Calu3 (cell line): ENCODE measurements at places on chromosomes 4 and X. TPM values are rescaled to one million over a fixed set of nuclear protein-coding genes. Genes with fewer than 3 reads are reported as not detected.

DNA sequence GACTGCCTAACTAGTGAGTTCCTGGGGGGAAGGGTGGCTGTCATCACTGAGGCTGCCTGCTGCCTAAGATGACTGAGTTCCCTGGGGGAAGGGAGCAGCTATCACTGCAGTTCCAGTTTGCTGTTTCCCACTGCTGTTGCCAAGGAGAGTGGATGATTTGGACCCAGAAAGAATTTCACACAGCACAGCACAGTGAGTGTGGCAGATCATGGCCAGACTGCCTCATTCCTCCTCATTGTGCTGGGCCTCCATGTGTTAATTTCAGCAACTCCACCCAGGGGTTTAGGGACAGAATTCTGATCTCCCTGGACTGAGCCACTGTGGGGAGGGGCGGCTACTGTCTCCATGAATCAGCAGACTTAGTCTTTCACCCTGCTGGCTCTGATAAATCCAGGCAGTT lies 125.0 kb downstream of the TEX13C start:
- DNase-seq, result no peak

The PRDM8 gene
- 1.8 and 2.4 TPM in 2 replicates for total RNA-seq

GRCh38 chr4:156501962-156502361 lies 469.6 kb downstream of the PDGFC start:
- no peak for DNase-seq

The TSPAN5 gene
- total RNA-seq, result 4.4 and 4.8 TPM in 2 replicates

DNA sequence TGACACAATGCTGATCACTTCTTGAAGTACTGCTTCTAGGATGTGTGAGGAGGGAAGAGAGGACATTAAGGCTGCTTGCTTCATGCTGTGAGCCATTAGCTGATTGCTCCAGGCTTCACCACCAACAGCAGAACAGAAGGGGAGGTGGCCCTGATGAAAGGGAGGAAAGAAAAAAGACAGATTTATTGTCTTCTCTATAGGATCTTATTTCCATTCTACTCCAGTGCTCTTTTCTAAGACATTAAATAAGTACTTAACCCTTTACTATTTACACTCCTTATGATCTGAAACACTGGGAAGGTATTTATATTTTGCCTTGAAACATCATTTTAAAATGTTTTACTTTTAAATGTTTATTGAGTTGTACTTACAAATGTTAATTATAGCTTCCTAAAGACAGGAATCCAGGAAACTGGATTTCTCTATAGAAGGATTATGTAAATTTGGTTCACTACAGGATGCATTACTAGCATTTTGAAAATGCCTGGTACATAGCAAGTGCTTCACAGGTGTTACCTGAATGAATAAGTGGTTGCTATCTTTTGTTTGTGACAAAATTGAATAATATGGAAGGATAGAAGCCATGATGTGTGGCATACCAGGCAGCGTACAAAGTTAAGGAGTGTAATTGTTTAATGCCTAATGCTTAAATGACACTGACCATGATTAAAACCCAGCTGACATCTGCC lies 680.9 kb upstream of the ATOH1 start:
- DNase-seq, result no peak

DNA sequence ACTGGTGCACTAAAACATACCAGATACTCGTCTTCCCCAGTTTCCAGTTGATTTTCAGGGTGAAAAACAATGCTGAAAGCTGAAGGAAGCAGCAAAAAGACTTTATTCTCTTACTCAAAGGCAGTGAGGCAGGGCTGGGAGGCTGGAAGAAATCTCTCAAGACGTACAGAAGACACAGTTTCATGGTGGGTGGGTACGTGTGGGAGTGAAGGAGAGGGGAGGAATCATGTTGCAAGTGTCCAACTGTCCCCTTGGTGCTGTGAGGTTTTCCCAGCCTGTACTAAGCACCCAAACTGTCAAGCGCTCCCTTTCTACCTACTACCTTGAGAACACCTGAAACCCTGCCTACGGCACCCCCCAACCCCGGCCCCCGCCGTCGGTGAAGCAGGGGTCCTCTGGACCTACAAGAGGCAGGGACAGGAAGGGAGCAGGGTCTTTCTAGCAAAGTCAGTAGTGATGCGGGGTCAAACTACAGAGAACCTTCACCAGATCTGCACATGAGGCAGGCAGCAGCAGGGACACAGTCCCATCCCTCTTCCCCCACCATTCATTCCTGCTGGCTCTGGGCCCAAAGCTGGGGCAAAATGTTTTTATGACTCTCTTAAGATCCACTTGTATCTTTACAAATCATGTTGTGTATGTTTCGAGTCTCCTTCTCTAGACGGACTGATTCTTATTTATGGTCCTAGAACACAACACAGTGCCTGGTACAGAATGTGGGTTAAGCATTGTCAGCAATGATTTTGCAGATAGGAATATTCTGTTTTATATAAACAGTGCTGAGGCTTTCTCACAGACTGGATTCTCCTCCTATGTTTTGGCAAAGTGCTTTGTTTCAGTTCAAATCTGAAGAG lies 2.4 kb upstream of the SETD7 start:
- no peak for DNase-seq

The HTR2C gene
- total RNA-seq, result not detected in 2 replicates

DNA sequence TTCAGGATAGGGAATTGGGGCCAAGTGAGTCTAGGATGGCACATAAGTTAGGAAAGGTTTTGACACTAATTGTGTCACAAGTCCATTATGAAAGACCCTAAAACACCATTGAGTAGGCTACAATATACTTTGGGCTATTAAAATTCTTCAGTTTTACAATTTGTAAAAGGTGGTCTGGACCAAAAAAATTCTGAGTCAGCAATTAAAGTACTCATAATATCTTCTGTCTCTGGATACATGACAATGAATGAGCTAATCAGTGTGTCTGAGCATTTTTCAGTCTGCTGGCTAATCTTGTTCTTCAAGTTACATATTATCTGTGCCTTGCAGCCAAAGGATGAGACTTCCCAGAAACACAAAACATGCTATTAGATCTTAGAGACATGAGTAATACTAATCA lies 14.3 kb downstream of the ARMCX1 start:
- no peak for DNase-seq

- no peak for DNase-seq
Observed at GRCh38 chr4:175930471-175930870, 118.4 kb upstream of the GPM6A start.

GRCh38 chr4:8383016-8383415 lies 57.5 kb downstream of the ACOX3 start:
- DNase-seq, result no peak

- no peak for DNase-seq
Observed at GRCh38 chrX:145630806-145631435, 186.7 kb upstream of the SLITRK2 start.

GRCh38 chrX:129939986-129940385 lies 34.0 kb downstream of the UTP14A start:
- no peak for DNase-seq

The SLC2A9 gene
- 1.4 and 1.8 TPM in 2 replicates for total RNA-seq

The APLN gene
- total RNA-seq, result 0.35 TPM in 1 of 2 replicates, not detected in the other

- DNase-seq, result no peak
Observed at GRCh38 chrX:24828147-24828546, 134.4 kb downstream of the POLA1 start.

The SPATA18 gene
- not detected in 2 replicates for total RNA-seq
